ENCODE measurements at places on chromosomes 11 and 22.

DNA sequence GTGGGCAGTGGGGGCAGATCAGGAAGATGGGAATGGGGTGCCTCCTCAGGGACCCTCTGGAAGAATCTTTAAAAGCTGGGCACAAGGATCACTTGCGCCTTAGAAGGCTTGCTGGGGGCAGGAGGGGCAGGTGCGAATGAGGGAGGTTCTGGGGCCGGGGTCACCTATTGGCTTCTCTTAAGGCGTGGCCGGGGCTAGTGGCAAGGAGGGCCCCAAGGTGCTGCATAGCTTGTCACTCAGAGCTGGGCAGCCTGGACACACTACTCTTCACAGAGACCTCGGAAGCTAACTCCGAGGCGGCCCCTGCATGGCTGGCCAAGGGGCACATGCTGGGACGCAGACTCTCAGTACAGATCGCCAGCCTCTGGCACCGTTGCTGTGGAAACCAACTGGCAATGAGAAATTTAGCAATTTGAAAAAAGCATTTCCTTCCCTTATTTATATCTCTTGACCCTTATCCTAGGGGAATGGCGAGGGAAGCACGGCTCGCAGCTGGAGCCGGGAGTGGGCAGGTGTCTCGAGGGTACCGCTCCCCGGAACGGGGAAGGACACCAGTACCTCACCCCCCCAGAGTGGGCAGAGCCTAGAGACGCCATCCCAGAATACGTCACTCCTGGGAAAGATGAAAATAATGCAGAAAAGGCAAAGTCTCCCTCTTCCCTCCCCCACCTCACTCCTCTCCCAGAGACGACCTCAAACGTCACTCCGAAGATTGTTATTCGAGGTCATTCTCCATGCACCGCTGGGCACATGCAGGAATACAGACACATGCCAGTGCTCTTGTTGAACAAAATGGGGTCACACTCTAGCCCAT, 188.1 kb downstream of the CTTN start:
- no peak for DNase-seq

- no peak for DNase-seq
These were observed 88.1 kb downstream of the RRAS2 start for GRCh38 chr11:14270690-14271542.

DNA sequence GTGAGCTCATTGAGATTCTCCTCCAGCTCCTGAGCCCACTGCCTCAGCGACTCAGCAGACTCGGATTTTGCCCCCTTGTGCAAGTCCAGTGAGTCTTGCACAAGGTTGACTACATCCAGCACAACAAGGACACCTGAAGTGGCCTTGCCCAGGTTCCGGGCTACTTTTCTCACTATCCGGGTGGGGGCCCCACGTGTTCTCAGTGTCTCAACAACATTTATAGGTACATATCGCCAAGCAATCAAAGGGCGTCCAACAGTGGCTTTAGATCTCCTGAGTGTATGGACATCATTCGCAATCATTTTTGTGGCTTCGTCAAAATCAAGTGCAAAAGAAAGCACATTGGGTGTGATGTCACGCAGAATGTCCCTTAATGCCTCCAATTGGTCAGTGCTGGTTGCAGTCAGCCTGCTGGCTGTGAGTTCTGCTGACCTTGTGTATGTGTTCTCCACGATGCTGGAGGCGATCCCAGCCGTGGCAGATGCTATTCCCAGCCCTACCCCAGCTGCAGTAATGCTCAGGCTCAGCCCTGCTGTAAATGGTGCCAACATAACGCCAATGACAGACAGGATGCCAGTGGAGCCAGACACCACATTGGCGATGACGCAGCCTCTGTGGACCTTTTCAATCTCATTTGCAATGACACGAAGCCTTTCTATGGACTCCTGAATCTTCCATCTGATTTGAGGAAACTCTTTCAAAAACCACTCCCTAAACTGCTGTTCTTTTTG, 10.3 kb downstream of the APOL4 start:
- no peak for DNase-seq

GRCh38 chr22:20429254-20430100, 8.1 kb downstream of the SCARF2 start:
- DNase-seq, result peak; percentile 84

- no peak for DNase-seq
These were observed 315.2 kb upstream of the B3GAT1 start for GRCh38 chr11:134727204-134727603.

- DNase-seq, result no peak
These were observed 4.5 kb downstream of the FHIP1B start for GRCh38 chr11:6229911-6230310.

- peak; percentile 42 for DNase-seq
These were observed 217.0 kb downstream of the DYNC2H1 start for GRCh38 chr11:103326070-103326794.

DNA sequence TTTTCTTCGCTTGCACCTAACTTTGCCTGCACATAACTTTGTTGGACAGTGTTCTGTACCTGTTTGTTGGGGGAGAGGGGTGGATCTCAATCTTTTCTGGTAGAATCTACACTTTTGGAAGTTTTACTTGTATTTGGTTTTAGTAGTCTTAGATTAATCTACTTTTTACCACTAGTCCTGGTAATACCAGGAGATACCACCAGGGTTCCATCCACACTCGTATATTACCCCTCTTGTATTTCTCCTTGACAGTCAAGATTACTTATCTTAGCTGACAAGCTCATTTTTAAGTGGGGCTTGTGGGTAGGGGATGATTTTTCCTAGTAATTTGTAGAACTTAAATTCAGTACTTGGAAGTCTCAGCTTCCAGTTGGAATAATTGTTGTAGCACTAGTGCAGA, 37.3 kb upstream of the TECTA start:
- DNase-seq, result no peak

DNA sequence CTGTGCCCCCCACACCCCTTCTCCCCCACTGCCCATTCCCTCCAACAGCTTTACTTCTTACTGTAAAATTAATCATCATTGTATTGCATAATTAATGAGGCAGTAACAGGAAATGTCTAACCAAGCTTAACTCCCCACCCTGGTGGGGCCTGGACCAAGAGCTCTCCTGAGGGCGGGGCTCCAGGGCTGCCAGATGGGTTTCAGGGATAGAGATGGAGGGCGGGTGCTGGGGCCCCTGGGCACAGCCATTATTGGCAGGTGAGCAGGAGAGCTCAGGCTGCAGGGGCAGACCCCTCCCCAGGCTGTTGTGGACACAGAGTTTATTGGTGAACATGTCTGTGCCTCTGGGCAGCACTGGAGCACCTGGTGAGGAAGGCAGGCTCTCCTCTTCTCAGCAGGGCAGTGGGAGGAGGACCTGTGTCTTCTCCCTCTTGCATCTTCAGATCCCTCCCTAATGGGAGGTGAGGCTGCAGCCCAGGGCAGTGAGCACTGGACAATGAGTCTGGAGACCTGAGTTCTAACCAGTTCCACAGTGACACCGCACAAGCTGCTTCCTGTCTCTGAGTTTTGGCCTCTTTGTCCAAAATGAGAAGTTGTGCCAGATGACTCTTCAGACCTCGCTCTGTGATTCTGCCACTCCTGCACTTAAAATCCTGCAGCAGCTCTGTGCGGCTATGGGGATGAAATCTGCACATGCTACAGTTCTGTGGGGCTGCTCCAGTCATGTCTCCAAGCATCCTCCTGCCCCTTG, 233.3 kb downstream of the CEP164 start:
- DNase-seq, result no peak

All from WTC11 (cell line).